Left renal cortex interstitium (tissue), 4 donors: ENCODE measurements at places on chromosomes 16 and 17. TPM values are rescaled to one million over a fixed set of nuclear protein-coding genes. Genes with fewer than 3 reads are reported as not detected.

CCDC200 gene
- polyA plus RNA-seq = 22.9 TPM

TBC1D3B gene
- polyA plus RNA-seq = 22.6 TPM

CCL7 gene
- polyA plus RNA-seq = not detected

SEPTIN12 gene
- 0.19 TPM for polyA plus RNA-seq

KRT34 gene
- polyA plus RNA-seq = not detected

NFATC3 gene
- polyA plus RNA-seq = 31.4 TPM

CAPN15 gene
- 20.0 TPM for polyA plus RNA-seq

KRTAP4-1 gene
- polyA plus RNA-seq = not detected

NME4 gene
- polyA plus RNA-seq = 102 TPM

SPATA22 gene
- 1.4 TPM for polyA plus RNA-seq

TAT gene
- polyA plus RNA-seq = 0.20 TPM

AATF gene
- polyA plus RNA-seq = 48.4 TPM

GEMIN4 gene
- polyA plus RNA-seq = 19.4 TPM

ZACN gene
- 14.3 TPM for polyA plus RNA-seq

ASB16 gene
- 1.7 TPM for polyA plus RNA-seq

GRCh38 chr16:67000384-67001351 lies 12.3 kb downstream of the CES4A start:
- no peak for DNase-seq

GRCh38 chr16:26830428-26831127 lies 236.1 kb upstream of the C16orf82 start:
- DNase-seq = no peak

DNA sequence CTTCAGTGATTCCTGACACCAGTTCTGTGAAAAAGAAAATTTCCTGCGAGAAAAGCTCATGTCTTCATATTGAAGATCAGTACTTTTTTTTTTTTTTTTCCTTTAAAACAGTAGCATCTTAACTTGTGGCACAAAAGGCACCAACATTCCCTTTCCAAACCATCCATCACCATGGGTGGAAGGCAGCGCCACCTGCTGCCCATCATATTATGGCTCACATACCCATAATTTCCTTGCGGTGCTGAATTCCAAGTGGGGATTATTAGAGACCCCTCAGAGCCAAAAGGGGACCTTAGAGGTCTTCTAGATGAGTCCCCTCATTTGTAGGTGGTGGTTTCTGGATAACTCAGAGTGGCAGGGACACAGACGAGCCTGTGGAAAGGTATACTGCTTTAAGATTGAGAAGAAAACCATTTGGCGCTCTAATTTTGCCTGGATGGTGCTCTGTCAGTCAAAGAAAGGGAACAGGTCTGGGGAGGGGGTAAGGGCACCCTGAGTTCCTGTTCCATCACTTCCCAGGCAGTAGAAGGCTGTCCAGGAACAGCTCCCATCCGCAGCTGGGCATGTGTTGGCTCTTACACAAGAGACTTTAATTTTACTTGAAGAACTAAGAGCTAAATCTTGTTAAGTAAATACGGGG lies 7.9 kb upstream of the SOST start:
- no peak for DNase-seq

DNA sequence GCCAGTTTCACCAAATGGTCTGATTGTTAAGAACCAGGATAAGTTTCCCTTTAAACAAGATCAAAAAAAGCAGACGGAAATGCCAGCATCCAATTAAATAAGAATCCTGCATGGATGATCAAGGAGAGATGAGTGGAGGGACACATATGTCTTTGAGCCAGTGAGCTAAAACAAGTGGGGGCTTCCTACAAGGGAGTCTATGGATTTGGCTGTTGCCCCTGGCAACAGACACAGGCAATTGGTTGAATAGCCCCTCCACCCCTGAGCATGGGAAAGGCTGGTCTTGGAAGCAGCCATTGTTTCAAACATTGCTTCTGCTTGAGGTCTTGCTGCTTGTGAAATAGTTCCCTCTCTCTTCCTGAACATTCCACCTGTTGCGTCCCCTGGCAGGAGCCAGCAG lies 374.7 kb upstream of the ERCC4 start:
- no peak for DNase-seq

- DNase-seq = no peak
These were observed 9.7 kb downstream of the RHBDL3 start for GRCh38 chr17:32275060-32276042.

DNA sequence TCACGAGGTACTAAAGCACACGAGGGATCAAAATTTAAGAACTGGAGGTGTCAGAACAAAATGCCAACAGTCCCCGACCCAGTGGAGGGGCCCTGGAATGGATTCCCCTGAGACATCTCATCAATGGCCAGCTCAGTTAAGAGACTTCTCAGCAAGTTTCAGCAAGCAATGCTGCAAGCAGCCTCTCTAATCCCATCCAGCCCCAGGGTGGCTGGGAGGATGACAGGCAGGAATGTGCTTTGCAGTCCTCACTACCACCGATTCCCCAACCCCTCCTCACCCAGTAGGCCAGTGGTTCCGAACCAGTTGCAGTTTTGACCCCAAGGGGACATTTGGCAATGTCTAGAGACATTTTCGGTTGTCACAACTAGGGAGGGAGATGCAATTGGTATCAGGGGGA lies 8.7 kb downstream of the GPRC5B start:
- DNase-seq = no peak

GRCh38 chr17:64657610-64658125 lies 4.4 kb downstream of the SMURF2 start:
- DNase-seq = no peak

GRCh38 chr16:90018652-90019542 lies at the start of gene DBNDD1:
Gene DBNDD1 (minus strand): TSS chr16:90019456. CDS start chr16:90019341, 115 bp downstream.
- DNase-seq = no peak

DNA sequence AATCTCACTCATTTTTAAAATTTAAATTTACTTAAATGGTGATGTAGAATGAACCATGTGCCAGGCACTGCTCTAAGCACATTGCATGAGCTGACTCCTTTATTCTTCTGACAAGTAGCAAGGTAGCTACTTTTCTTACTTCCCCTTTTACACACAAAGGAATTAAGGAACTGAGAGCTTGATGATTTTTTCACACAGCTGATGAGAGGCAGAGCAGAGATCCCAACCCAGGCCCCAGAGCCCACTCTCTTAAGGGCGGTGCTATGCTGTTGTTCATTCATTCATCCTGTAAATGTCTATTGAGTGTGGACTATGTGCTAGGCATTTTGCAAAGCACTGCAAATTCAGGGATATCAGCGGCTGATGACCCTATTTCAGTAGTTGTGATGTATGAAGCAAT lies 17.9 kb downstream of the SEC14L5 start:
- DNase-seq = no peak

- no peak for DNase-seq
These were observed 1.3 kb upstream of the CENPV start for GRCh38 chr17:16354585-16354984.

DNA sequence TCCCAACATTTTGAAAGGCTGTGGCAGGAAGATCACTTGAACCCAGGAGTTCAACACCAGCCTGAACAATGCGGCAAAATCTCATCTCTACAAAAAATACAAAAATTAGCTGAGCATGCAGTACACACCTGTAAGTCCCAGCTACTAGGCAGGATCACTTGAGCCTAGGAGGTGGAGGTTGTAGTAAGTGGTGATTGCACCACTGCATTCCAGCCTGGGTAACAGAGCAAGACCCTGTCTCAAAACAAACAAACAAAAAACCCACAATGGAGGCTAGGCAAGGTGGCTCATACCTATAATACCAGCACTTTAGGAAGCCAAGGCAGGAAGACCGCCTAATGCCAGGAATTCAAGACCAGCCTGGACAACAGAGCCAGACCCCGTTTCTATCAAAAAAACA lies 12.0 kb downstream of the APPBP2 start:
- DNase-seq = no peak

DNA sequence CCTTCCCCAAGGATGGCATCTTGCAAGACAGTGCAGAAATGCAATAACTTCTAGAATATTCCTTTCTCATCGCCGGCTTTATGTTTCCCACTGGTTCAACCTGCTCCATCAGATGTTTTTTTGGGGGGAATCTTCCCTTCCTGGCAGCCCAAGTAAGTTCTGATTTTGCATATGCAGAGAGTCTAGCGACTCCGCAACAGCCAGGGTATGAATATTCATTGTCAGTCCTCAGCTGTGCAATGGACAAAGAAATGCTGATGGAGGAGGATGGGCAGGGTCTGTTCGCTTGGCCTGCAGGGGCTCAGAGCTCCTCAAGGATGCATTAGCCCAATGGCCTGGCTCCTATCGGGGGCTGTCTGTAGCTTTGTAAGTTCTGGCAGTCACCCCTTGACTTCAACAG lies 358.8 kb upstream of the CCL2 start:
- DNase-seq = no peak

GRCh38 chr16:50653633-50654519 lies 27.2 kb downstream of the SNX20 start:
- no peak for DNase-seq

- DNase-seq = no peak
These were observed 17.1 kb downstream of the ZNHIT3 start for GRCh38 chr17:36503456-36504155.

DNA sequence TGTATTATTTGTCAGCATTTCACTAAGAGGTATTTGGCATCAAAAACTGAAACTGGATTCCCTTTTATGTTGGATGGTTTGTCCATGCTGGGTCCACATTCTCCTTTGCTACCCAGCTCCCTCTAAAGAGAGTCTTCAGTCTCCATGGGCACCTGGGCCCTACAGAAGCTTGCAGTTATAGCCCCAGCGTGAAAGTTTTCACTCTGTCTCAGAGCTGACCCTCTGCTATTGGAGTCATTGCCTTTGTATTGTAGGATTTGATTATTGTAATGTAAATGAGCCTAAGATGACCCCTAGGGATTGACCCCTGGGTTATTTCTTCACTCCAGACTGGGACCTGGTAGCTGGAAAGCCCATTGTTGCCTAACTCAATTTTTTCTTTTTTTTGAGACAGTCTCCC lies 1026.5 kb upstream of the EEF2KMT start:
- no peak for DNase-seq

- no peak for DNase-seq
These were observed 311.4 kb downstream of the SEC14L1 start for GRCh38 chr17:77451894-77452852.

DNA sequence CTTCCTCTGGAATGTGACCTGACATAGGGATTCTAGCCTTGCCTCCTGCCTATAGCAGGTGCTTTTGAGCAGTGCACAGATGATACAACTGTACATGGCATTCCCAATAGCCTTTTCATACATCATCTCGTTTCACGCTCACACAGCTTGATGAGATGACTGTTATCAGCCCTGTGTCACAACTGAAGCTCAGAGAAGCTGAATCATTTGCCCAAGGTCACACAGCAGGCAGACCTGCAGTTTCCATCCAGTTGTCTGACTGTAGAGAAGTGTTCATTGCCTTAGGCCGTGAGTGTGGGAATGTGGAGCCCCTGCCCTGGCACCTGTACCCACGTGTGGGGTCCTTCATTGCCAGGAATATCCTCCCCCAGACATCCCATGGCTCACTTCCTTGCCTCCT lies 20.1 kb downstream of the WFDC1 start:
- no peak for DNase-seq

DNA sequence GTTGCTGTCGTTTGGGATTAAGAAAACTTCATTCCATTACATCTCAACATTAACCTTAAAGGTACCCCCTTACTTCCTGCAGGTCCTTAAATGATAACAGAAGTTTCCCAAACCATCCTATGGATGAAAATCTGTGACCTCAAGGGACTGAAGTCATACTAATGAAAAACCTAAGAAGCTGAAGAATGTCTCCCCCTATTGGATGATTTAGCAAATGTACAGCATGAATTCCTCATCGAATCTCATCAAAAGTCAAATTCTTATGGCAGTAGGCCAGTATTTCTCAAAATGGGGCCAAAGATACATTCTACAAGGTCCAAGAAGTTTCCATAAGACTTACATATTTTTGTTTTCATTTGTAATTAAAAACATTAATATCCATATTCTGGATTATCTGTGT lies 13.5 kb downstream of the SCO1 start:
- DNase-seq = no peak

DNA sequence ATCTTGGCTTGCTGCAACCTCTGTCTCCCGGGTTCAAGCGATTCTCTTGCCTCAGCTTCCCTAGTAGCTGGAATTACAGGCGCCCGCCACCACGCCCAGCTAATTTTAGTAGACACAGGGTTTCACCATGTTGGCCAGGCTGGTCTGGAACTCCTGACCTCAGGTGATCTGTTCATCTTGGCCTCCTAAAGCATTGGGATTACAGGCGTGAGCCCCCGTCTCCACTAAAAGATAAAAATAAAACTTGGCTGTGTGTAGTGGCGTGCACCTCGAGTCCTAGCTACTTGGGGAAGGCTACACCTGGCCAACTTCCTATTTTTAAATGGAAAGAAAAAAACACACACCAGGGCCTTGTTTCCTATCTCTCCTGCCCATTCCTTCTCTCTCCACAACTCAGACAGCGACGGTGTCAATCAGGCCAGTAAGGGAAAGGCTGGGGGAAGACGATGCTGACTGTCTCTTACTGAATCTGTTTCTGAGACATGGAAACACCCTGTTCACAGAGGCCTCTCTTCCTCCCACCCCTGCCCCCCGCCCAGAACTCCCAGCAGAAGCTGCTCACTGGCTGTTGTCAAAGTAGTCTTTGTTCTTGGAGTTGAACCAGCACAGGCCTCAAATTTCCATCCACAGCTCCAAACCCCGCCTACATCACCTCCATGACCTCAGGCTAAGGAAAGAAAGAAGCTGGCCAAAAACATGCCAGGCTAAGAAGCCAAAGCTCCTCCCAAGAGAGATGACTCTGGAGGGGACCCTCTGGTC lies 96.6 kb downstream of the NXN start:
- DNase-seq = peak; percentile 60

GRCh38 chr16:11649276-11649675 lies 19.0 kb upstream of the SNN start:
- DNase-seq = no peak

- DNase-seq = no peak
These were observed 41.7 kb downstream of the SLC5A11 start for GRCh38 chr16:24887472-24887871.

DNA sequence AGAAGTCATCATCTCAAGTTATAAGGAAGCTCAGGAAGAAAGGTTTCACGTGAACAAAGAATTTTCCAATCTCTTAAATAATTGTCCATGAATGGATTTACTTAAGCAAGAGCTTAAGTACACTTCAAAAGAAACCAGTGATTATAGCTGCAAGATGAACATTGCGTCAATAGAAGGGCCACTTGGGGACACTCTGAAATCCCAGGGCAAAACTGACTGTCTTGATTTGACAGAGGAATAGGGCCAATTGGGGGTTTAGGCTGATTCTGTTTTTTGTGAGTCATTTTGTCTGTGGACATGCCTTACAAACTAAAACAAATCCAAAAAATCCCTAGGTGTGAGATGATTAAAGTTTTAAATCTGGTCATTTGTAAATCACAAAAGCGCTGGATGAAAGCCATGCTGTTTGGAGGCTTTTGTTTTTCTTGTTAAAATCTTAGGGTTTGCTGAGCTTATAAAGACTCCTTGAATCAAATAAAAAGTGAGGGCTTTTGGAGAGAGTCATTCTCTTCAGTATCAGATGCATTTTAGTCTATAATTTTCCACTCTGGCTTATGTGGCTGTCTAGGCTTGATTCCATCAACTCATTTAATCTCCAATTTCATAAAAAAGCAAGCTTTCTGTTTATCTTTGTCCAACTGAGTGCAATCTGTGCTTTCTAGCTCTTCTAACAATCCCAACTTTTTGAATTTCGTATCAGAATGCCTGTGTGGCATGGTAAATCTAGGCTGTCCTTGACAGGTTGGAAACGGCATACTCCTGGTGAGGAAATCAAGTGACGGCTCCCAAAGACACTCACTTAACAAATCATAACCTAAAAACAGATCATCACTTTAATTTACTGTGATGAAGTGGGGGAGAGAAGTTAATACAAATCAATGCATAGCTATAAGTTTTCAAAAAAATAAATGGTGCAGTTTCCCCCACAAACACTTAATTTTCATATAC lies 98.2 kb upstream of the SOX9 start:
- DNase-seq = no peak
